ENCODE measurements at places on chromosomes 5 and 9.

DNA sequence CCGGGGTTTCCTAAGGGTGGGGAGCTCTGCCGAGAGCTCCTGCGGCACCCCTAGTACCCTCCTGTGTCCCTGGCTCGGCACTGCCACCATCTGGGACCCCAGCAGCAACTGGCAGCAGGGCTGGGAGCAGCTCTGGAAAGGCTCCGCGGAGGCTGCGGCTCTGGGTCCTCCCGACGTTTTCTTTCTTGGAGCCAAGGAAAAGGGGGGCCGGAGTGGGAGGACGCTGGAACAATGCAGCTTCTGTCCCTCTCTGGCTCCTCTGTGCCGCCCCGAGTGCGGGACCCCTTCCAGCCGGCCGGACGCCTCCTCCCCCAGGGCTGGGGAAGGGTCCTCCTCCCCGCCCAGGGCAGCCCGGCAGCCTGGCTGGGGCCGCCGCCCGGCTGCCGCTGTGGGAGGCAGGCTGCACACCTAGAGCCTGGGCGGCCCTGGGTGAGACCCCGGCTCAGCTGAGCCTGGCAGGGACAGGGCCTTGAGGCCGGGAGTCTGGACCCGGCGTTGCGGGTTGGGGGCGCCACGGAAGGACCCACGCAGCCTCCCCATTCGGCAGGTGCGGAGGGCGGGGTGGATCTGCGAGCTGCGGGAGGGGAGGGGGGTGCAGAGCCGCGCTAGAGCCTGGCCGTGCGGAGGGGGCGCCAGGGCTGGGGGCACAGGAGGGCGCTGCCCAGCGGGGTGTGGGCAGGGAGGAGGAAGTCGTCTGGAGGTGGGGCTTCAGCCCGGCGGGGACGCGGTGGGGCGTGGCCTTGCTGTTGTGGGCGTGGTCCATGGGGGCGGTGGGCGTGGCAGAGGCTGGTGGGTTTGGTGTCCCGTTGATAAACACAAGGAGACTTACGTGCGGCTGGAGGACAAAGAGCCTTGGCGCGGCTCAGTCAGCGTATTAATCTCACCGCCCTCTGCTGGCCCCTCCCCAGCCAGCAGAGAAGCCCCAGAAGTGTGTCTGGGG lies 15.1 kb downstream of the GPSM1 start:
- DNase-seq = peak; percentile 64

- no peak for DNase-seq
Observed at GRCh38 chr5:96335873-96336272, 97.2 kb downstream of the PCSK1 start.

DNA sequence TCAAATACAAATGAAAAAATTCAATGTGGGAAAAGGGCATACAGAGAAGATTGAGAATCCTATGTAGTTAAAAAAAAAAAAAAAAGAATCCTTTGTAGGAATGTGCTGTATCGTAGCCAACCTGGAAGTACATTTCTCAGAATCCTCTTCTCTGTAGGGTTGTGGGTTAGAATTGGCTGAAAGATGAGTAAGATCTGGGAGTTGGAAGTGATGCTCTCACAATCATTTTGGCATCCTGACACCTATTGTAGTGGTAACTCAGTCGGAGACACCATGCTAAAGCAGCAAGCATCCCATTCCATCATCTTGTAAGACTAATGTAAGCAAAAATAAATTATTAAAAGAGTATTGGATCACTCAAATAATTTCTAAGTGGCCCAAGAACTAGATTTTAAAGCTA lies 30.6 kb downstream of the MRPL22 start:
- no peak for DNase-seq

- DNase-seq = no peak
Observed at GRCh38 chr5:10933121-10933520, 172.1 kb upstream of the DAP start.

DNA sequence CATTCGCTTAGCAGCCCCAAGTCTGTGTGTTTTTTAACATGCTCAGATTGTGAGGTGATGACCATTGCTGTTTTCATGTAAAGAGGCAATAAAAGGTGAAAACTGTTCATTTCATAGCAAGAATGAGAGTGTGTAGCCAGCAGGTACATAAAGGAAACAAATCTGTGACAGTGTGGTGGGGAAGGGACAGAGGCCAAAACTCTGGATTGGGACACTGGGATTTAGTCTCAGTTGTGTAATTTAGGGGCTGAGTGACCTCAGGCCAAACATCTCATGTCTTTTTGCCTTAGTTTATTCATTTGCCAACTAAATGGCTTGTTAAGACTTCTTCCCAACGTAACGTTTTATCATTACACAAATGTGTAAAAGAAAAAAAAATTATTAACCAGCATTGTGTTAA lies 47.0 kb downstream of the KCNN2 start:
- DNase-seq = no peak

- no peak for DNase-seq
Observed at GRCh38 chr5:178589180-178590140, 733 bp downstream of the COL23A1 start.

DNA sequence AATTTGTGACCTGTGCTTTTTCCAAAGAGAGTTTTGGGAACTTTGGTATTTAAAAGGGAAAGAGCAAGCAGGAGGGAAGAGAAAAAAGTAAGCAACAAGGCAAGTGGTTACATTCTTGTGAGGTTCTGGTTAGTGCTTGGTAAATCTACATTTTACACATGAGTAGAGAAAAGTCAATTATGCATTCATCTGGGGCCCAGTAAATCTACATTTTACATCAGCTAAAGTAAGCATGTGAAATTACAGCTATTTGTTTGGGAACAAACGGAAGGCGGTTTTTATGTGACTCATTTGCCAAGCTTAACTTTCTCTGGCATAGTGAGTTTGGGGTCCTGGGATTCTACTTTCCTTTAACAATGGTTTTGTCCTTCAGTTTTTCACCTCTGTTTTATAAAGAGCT lies 102.2 kb downstream of the SNX18 start:
- no peak for DNase-seq

DNA sequence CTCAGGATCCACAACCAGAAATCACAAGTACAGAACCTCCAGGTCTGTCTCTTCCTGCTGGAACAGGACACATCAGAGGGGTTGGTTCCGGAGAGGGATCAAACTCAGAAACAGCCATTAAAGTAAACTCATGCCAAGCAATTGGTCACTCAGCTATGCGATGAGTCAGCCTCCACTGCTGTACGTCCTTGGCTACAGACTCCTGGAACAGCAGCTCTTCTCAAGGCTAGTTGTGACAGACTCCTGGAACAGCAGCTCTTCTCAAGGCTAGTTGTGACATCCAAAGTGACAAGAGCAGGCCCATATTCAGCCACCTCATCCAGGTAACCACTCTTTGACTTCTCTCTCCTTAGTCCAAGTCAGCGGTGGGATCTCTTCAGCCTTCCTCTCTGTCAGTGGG lies at the start of gene SPINK13:
Gene SPINK13, plus strand, starts transcription at position 229 of the 400 bp plus-strand sequence. CDS start 1,279 bp downstream, outside the sequence.
- DNase-seq = no peak

DNA sequence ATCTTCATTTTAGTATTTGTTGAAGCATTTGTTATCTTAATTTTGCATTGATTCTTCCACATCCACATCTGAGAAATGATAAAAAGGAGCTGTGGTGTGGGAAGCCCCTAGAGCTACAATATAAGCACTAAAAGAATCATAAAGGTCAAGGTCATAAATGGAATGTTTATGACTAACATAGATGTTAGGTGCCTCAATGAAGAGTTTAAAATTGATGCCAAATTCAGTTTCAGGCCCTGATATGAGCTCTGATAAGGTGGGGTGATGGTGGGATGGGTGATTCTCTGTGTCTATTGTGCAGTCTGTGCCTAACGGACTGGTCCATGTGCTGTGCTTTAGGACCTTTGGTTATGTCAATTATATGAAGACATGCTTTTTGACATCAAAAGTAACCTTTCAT lies 61.2 kb upstream of the CAMK4 start:
- DNase-seq = no peak

DNA sequence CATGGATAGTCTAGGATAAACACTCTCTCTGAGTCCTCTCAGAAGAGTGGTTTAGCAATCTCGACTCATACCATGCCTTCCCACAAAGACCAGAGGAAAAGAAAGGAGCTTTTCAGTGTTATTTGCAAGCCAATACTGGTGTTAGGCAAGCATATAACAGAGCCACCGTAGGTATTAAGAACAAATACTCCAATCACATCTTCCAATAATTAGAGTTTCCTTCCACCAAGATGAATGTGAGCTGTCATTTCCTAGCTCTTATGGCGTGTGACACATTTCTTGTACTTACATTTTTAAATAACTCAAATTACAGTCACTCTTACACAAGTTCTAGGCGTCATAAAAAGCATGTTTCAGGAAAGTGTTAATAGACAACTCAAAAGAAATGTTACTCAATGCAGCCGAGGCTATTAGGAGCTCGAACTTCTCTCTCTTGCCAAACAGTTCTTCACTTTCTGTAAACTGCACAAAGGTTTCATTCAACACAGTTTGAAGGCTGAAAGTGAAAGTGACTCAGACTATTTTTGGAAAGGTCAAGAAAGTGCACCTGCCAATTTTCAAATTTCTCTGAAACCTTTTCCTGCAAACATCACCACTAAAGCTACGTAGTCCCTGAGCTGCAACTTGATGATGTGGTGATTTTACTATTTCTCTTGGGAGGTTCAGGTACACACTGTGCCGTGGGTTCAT lies 153.8 kb downstream of the AUH start:
- DNase-seq = peak; percentile 27

GRCh38 chr9:79796411-79796810 lies 224.6 kb downstream of the TLE4 start:
- DNase-seq = no peak
